ENCODE measurements at places on chromosomes 3 and 15.
A peak's percentile ranks its signal among the peaks of the same experiment; 100 is the strongest.

DNA sequence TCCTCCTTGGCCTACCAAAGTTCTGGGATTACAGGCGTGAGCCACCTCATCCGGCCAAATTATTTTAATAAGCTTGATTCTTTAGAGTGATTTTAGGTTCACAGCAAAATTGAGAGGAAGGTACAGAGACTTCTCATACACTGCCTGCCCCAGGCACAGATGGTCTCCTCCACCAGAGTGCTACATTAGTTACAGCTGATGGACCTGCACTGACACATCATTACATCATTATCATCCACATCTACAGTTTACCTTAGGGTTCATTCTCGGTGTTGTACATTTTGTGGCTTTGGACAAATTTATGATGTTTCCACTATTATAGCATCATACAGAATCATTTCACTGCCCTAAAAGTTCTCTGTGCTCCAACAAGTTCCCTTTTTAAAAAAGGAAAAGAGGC lies 4.4 kb upstream of the VPS8 start:
- no peak for DNase-seq

- no peak for DNase-seq
These were observed 260.3 kb upstream of the MRPL3 start for GRCh38 chr3:131762981-131763564.

GRCh38 chr3:88061746-88062145 lies 2.7 kb downstream of the ZNF654 start:
- DNase-seq = no peak

- no peak for DNase-seq
These were observed 11.3 kb upstream of the STRA6 start for GRCh38 chr15:74213858-74214284.

DNA sequence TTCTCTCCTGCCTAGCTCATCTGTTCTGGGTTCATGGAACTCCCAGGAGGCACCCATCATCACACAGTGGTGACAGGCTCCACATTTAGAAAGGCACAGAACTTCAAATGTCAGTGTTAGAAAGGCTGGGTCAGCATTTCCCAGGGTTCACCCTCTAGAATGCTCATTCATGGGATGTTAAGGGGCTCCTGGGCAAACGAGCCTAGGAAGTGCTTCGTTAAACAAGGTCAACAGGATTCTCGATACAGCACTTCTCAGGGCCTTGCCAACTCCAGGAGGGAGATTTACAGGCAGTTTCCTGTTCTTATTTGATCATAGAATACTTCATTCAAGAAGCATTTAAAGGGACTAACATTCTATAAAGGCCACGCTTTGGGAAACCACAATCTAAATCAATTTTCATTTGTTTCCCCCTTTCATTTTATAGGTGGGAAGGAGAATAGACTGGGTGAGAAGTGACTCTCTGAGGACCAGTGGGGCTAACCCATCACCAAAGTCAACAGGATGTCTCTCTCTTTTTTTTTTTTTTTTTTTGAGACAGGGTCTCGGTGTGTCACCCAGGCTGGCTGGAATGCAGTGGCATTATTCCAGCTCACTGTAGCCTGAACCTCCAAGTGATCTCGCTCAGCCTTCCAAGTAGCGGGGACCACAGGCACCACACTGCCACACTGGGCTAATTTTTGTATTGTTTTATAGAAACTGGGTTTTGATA lies 14.3 kb downstream of the IGDCC4 start:
- no peak for DNase-seq

GRCh38 chr15:34621675-34622074 lies 38.2 kb upstream of the GOLGA8B start:
- no peak for DNase-seq

GRCh38 chr3:59611649-59612443 lies 562.0 kb upstream of the CFAP20DC start:
- no peak for DNase-seq

DNA sequence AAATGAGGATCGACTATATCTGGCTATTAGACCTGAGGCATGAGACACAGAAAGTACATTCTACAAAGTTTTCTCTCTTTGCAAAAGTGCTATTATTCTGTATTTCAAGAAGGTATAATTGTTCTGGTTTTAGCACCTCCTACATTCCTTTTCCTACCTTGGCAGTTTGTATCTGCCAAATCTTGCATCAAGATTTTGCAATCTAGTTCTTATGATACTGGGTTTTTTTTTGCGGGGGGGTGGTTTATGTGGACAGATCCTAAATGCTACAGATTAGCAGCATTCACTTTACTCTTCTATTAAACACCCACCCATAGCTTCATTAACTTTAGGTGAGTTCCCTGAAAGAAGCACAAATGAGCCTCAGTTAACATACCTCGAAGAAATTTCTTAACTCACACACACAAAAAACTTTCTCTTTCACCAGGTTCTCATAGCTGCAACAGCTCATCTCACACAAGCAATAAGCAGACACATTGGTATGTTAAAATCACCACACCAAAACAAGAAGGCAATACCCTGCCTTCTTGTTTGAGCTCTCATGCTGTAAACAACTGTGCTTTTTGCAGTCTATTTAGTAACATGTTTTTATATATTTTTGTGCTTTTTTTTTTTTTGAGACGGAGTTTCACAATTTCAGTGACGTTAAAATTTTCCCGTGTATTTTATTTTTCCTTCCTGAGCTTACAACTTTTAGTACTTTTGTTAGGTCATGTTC lies 73.0 kb upstream of the VGLL4 start:
- no peak for DNase-seq

DNA sequence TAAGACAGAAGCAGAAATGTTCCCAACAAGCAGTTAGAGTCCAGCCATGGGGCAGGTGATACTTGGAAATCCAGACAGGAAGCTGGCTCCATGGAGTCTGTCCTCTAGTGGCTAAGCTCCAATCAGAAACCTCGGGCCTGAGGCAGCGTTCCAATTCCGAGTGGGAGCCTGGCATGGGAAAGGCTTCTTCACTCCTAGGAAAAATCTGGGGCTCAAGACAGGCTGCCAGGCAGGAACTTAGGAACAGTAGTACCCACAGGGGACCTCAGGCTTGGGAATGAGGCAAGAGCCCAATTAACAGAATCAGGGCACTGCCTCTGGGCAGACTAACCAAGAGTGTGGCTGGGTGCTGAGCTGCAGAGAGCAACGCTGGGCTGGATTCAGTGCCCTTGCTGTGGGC lies 6.2 kb upstream of the ATP13A4 start:
- DNase-seq = no peak

- DNase-seq = no peak
These were observed 11.1 kb upstream of the SELENOK start for GRCh38 chr3:53902711-53903110.

- DNase-seq = no peak
These were observed 22.9 kb upstream of the TRA2B start for GRCh38 chr3:185960522-185961288.

- peak; percentile 60 for DNase-seq
These were observed 6.1 kb downstream of the RASGRF1 start for GRCh38 chr15:79084308-79084968.

DNA sequence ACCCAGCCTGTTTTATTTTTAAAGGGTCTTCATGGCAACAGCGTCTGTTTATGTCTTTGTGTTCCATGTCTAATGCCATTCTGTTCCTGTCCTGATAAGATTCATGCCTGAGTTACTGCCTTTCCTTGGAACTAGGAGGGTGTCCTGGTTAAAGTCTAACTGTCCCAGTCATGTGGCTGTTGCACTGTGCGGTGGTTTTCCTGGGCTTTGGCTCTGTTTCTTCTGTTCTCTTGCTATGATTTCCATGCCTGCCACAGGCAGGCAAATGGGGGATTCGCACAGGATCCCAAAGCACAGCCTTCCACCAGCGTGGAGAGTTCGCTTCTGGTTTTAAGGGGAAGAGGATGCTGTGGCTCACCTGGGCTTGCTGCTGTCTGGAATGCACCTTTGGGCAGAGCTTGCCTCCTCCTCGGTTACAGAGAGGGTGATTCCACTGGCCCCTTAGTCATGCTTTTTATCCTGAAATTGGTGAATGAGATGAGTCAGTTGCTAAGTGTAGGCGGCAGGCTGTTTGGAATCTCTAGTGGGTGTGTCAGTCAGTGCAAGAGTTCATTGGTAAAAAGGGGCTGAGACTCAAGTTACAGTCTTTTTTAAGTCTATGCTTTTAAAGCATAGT lies 86.8 kb downstream of the CCK start:
- DNase-seq = no peak
